ENCODE measurements at places on chromosomes 5 and 9.

DNA sequence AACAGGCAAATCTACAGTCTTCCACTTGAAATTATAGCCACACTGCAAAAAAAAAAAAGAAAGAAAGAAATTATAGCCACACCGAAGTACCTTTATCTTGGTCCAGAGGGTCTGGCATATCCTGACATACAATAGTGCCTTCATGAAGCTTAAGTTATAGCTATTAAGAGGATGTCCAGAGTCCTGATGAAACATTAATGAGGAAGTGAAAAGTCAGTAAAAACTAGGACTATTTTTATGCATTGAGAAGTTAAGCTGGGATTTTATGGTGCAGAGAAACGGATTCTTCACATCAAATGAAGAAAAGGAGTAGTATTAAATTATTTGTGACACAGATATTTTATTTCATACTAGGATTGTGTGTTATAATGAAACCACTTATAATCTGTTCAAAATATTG lies 123.9 kb downstream of the SV2C start:
- no peak for DNase-seq

DNA sequence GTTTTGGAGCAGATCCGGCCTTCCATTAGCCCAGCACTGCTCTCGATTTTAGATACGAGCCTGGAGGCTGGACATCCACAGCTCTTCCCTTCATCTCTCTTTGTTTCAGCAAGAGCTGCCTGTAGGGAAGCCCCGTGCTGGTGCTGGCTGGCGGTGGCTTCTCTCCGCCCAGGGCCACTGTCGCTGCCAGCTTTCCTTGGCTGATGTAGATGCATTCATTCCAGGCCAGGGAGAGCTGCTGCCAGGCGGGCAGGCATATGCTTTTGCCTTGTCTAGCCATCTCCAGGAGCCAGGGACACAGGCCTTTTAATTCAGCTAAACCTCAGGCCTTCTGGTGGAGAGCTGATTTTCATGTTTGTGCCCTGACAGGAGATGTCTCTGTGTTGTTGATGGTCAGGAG lies 409.3 kb upstream of the CLINT1 start:
- no peak for DNase-seq

- no peak for DNase-seq
These were observed 68.9 kb downstream of the FBXO38 start for GRCh38 chr5:148452499-148453193.

GRCh38 chr5:124948062-124948753 lies 201.8 kb upstream of the ZNF608 start:
- no peak for DNase-seq

GRCh38 chr9:135835131-135835530 lies 72.2 kb downstream of the CAMSAP1 start:
- no peak for DNase-seq

DNA sequence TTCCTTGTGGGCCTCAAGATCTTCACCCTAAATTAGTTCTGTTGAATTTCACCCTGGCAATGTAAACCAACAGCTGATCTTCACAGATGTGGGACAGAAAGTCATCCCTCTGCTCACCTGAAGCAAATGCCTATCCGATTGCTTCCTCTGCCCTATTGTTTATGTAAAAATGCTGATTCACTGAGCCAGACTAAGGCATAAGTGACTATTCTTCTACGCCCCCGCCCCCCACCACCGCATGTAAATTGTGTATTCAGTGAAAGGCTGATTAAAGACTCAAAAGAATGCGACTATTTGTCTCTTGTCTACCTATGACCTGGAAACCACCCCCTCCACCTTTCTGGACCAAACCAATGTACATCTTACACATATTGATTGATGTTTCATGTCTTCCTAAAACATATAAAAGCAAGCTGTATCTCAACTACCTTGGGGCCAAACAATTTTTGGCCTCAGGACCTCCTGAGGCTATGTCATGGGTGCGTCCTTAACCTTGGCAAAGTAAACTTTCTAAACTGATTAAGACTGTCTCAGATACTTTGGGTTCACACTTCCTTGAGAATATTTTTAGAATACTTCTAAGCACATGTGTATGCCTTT lies 129.7 kb upstream of the BOD1 start:
- no peak for DNase-seq

DNA sequence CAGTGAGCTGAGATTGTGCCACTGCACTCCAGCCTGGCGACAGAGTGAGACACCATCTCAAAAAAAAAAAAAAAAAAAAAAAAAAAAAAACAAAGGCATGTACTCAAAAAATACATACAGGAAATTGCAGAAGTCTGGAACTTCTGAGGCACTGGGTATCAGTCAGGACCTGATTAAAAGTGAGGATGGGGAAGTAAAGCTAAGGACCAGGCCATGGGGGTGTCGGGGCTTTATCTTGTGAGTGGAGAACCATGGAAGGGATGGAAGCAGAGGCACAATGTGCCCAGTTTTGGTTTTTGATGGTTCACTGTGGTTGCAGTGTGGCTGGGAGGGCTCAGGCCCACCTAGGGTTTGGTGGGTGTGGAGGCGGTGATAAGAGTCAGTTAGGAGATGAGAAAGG lies 212.7 kb upstream of the PIK3R1 start:
- DNase-seq = no peak

DNA sequence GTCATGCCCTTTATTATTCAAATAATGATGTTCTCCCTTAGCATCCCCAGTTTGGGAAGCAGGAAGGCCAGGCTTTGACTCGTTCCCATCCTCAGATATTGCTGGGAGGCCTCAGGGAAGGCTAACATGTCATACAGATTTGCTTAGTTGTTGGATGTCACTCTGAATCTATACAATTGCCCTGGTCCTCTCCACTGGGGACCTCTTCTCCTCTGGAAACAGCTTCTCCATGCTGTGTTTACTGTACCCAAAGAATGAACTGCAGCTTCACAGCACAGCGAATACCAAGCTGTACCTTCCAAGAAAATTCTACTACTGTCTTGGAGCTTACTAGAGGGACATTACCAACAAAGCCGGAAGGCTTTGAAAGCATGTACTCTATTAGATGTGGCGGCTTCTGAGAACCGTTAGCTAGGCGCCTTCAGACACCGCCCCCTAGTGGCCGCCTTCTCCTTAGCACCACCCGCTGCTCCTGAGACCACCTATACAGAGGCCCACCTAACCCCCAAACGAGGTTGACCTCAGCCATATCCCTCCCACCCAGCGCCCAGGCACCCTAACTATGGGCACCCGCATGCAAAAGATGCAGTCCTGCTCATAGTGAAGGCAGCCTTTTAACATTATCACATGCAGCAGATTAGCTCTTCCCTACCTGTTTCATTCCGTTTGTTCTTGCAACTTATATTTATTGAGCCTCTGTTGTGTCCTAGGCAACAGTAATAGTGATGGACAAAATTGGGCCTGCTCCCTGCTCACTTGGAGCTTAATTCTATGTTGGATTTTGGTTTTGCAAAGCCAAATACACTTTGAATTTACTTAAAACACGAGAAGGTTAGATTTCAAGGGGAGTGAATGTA lies 34.9 kb upstream of the FOXI1 start:
- DNase-seq = no peak

Data from T-helper 2 cell (primary cell).